ENCODE measurements at places on chromosomes 1 and 21. TPM values are rescaled to one million over a fixed set of nuclear protein-coding genes. Genes with fewer than 3 reads are reported as not detected.
A peak's percentile ranks its signal among the peaks of the same experiment; 100 is the strongest.

SUSD4 gene
- total RNA-seq = 11.6 TPM

DENND1B gene
- 14.4 TPM for total RNA-seq

CRNN gene
- total RNA-seq = not detected

B3GALT6 gene
- total RNA-seq = 30.4 TPM

OR2AK2 gene
- total RNA-seq = 0.49 TPM

TBX19 gene
- total RNA-seq = 3.5 TPM

GUCA2B gene
- total RNA-seq = not detected

DNA sequence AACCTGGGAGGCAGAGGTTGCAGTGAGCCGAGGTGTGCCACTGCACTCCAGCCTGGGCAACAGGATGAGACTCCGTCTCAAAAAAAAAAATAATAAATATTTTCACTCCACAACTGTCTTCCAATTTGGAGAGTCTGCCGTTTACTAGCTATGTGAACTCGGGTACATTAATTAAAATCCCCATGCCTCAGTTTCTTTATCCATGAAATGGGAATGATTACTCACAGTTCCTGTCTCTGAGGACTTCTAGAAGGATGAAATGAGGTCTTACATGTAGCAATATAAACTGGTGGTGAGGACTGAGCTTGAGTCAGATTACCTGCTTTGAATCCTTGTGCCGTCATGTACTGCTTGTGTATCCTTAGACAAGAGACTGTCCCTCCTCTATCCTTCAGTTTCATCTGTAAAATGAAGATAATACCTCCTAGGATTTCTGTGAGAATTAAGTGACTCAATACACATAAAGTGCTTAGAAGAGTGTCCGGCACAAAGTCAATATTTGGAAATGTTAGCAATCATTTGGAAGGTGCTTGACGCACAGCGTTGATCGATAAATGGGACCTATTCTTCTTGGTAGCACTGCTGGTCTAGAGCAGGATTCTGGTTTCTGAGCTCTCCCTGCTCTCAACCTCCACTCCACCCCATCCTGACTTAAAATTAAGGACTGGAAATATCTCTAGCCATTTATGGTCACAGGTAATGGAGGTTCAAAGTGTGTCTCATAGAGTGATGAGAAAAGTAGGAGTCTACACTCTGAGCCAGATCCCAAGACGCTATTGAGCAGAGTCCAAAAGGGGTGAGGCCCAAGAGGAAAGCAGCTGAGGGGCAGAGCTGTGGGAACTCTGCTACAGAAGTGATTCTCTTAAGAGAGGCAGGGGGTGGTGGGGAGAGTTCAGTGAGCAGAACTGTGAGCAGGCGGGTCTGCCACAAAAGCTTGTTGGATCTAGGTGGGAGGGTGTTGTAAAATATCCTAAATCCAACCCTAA, 11.6 kb upstream of the DDI2 start:
- H3K4me1 ChIP-seq = no peaks in the 10 kb centered on the region
- H3K27ac ChIP-seq = no peak overlapping the region
- DNase-seq = no peak

GRCh38 chr1:156463874-156464273, 36.7 kb downstream of the MEF2D start:
- peaks cover 49% of the 10 kb centered on the region for H3K36me3 ChIP-seq
- no peaks in the 10 kb centered on the region for H3K4me1 ChIP-seq
- H3K4me3 ChIP-seq = no peak overlapping the region
- no peaks in the 10 kb centered on the region for H3K27me3 ChIP-seq
- no peak overlapping the region for H3K27ac ChIP-seq

DNA sequence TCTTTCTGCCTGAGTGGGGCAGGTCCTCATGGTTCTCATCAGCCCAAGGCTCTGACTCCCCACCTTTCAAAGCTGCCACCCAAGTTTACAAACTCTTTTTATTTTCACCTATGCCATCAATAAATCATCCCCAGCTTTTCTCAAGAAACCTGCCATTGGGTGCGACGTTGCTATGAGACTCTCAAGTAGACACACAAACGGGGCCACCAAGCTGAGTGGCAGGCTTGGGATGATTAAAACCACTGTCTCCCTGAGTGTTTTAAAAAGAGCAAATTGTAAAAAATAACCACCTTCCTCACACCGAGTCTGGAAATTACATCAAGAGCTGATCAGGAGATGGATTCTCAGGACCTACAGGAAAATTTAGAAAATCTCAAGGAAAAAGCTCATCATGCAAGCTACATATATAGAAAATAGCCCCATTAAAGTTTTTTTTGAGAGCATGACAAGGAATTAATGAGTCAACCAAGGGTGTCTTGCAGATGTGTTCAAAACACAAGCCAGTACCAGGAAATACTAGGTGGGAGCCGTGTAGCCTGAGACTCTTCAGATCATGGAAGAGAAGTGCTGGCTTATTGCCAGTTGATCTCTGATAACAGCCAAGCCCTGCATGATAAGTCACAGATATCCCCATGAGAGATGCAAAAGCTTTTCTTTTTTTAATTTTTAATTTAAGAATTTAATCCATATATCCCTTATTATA, 158.4 kb upstream of the BACE2 start:
- no peak for DNase-seq
- no peaks in the 10 kb centered on the region for H3K4me1 ChIP-seq
- H3K27ac ChIP-seq = no peak overlapping the region
- H3K4me3 ChIP-seq = no peak overlapping the region
- H3K27me3 ChIP-seq = peaks cover 4% of the 10 kb centered on the region
- no peaks in the 10 kb centered on the region for H3K36me3 ChIP-seq

GRCh38 chr1:24339996-24340395, 20.8 kb downstream of the GRHL3 start:
- no peaks in the 10 kb centered on the region for H3K4me1 ChIP-seq
- DNase-seq = no peak
- no peaks in the 10 kb centered on the region for H3K27me3 ChIP-seq
- no peaks in the 10 kb centered on the region for H3K36me3 ChIP-seq
- H3K27ac ChIP-seq = no peak overlapping the region
- no peak overlapping the region for H3K4me3 ChIP-seq

- H3K27ac ChIP-seq = no peak overlapping the region
- H3K36me3 ChIP-seq = no peaks in the 10 kb centered on the region
- H3K4me3 ChIP-seq = no peak overlapping the region
Measured at GRCh38 chr1:205493241-205494085, 11.0 kb upstream of the CDK18 start.

DNA sequence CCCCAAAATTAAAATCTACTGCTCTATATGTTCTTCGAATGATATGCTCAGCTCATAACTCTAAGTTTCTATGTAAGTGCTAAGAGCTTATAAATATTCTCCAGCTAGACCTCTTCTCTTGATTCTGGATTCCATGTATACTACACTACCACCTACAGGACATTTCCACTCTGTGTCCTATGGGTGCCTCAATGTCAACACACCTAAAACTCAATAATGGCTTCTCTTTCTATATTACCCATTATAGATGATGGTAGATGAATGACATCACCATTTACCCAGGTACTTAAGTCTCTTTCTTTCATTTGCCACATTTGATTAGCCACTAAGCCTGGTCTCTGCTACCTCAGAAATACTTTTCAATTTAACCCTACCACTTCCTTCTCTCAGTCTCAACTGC, 41.3 kb downstream of the TBX19 start:
- no peaks in the 10 kb centered on the region for H3K4me1 ChIP-seq
- no peak overlapping the region for H3K27ac ChIP-seq
- no peak overlapping the region for H3K4me3 ChIP-seq
- no peaks in the 10 kb centered on the region for H3K36me3 ChIP-seq

DNA sequence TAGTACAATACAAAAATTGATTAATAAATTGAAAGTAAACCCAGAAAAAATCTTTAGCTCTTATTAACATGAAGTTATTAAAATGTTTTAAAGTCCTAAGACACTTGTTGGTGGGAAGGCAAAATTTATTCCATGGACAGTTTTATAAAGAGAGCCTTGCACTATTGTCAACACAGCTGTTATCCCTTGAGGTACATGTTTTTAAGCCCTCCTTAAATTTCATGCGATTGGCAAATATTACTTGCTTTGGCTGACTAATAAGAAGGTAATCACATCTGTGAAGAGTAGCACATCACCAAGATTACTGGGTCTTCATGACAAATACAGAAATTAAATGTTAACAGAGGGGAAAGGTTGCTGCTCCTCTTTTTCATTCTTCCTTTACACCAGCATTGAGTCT, 611.1 kb downstream of the BRINP3 start:
- H3K27me3 ChIP-seq = no peaks in the 10 kb centered on the region
- no peaks in the 10 kb centered on the region for H3K36me3 ChIP-seq
- no peak overlapping the region for H3K27ac ChIP-seq
- no peak for DNase-seq
- no peak overlapping the region for H3K4me3 ChIP-seq

GRCh38 chr1:84103197-84103992, 40.7 kb upstream of the PRKACB start:
- H3K36me3 ChIP-seq = no peaks in the 10 kb centered on the region

DNA sequence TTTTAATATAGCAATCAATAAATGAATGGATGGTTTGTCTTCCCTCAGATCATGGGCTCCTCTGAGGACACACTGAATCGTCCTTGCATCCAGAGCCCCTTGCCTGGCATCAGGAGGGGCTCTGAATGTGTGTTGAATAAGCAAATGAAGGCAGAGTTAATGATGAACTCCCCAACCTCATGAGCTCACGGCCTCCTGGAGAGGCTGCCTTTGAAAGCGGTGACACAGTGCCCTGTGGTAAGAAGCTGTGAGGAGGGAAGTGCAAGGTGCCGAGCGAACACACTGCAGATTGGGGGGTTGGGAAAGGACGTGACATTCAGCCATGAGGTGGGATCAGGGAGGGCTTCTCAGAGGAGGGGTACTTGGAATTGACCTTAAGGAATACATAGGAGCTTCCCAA, 3.2 kb upstream of the PARS2 start:
- DNase-seq = no peak
- no peaks in the 10 kb centered on the region for H3K27me3 ChIP-seq
- H3K27ac ChIP-seq = no peak overlapping the region
- no peak overlapping the region for H3K4me3 ChIP-seq

DNA sequence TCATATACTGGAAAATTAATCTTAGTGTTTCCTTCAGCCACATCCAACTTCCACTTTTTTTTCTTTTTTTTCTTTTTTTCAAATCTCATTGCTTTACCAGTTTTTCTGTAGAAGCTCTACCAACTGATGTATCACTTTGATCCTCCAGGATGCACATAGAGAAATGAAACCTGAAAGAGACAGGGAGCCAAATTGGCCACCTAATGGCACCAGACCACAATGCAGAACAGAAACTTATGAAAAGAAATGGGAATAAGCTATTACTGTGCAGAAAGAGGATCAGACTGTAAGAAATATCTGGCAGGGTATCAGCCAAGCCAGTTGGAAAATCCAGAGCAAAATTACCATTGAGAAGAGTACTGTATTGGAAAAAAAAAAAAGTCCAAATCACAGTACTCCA, 1514.2 kb downstream of the MRPL39 start:
- no peak for DNase-seq
- H3K27me3 ChIP-seq = no peaks in the 10 kb centered on the region
- H3K4me3 ChIP-seq = no peak overlapping the region
- no peak overlapping the region for H3K27ac ChIP-seq
- H3K4me1 ChIP-seq = no peaks in the 10 kb centered on the region

- peaks cover 2% of the 10 kb centered on the region for H3K4me1 ChIP-seq
- H3K27me3 ChIP-seq = no peaks in the 10 kb centered on the region
- no peak overlapping the region for H3K27ac ChIP-seq
Measured at GRCh38 chr1:28062806-28063205, 25.6 kb downstream of the EYA3 start.

- no peaks in the 10 kb centered on the region for H3K36me3 ChIP-seq
- H3K27me3 ChIP-seq = no peaks in the 10 kb centered on the region
- no peak overlapping the region for H3K27ac ChIP-seq
- DNase-seq = no peak
- H3K4me3 ChIP-seq = no peak overlapping the region
Measured at GRCh38 chr1:185824106-185824505, 89.9 kb downstream of the HMCN1 start.

GRCh38 chr1:32900956-32901822, at the start of gene TMEM54:
Gene TMEM54 (minus strand): TSS chr1:32901389. CDS start chr1:32901238, 151 bp downstream.
- no peaks in the 10 kb centered on the region for H3K36me3 ChIP-seq
- peaks cover 66% of the 10 kb centered on the region for H3K27me3 ChIP-seq
- no peaks in the 10 kb centered on the region for H3K4me1 ChIP-seq
- DNase-seq = no peak
- no peak within 1 kb of the TSS for H3K27ac ChIP-seq

GRCh38 chr21:32090956-32091355, 187.9 kb downstream of the MIS18A start:
- DNase-seq = no peak
- no peaks in the 10 kb centered on the region for H3K36me3 ChIP-seq
- peaks cover 19% of the 10 kb centered on the region for H3K27me3 ChIP-seq

GRCh38 chr1:109897259-109897955, 13.2 kb upstream of the CSF1 start:
- no peaks in the 10 kb centered on the region for H3K4me1 ChIP-seq
- no peak overlapping the region for H3K4me3 ChIP-seq
- H3K27ac ChIP-seq = no peak overlapping the region

DNA sequence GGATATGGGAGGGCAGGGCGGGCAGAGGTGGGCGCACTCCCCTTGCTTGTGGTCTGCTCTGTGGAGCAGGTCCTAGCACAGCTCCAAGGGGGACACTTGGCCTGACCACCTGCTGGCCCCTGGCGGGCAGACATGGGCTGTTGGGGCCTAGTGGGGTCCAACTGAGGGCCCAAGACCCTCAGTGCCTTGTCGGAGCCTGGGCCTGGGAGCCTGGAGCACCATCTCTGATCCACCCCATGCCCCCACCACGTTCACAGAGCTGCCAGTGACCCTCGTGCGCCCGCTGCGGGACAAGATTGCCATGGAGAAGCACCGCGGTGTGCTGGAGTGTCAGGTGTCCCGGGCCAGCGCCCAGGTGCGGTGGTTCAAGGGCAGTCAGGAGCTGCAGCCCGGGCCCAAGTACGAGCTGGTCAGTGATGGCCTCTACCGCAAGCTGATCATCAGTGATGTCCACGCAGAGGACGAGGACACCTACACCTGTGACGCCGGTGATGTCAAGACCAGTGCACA, 70.6 kb downstream of the OBSCN start:
- no peak overlapping the region for H3K27ac ChIP-seq
- H3K36me3 ChIP-seq = peaks cover 23% of the 10 kb centered on the region
- peak; percentile 5 for DNase-seq

All from T-cell (primary cell).